ENCODE measurements at places on chromosomes 2 and 18. TPM values are rescaled to one million over a fixed set of nuclear protein-coding genes. Genes with fewer than 3 reads are reported as not detected.

DNA sequence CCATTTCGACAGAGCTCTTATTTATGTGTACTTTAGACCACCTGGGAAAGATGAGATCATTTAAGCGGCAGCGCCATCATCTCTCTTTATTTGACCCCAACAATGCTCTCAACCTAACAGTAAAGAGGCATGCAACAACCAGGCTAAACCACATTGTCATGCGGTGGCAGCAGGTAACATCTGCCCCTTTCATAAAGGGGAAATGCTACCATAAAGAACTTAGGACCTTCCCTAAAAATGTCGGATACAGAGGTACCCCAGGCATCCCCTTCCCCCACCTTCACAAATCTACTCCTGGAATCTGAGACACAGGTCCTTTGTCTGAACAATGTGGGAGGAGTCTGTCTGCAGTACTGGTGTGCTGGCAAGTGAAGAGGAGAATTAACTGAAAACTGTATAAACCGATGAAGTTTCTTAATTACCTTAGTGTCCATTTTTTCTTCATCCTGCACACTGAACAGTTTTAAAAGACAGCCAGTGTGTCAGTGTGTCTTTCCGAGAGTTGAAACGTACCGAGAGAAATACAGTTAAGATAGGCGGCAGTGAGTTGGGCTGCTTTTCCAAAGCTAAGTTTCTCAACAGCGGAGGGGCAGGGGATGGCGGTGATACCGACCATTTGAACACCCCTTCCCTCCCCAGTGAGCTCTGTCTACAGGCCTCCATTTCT, 1.9 kb downstream of the MEX3C start:
- DNase-seq = no peak

The SCG2 gene
- polyA plus RNA-seq = 1.7 TPM

The ZNF385B gene
- 6.5 TPM for polyA plus RNA-seq

- DNase-seq = no peak
These were observed 28.9 kb upstream of the CNOT11 start for GRCh38 chr2:101223814-101224231.

- no peak for DNase-seq
These were observed 396.9 kb upstream of the MYT1L start for GRCh38 chr2:2727876-2728511.

- no peak for DNase-seq
These were observed 29.8 kb downstream of the ARMC9 start for GRCh38 chr2:231228223-231228622.

Data from left lung (tissue), 14 donors.